ENCODE measurements at places on chromosomes 1 and 21.

DNA sequence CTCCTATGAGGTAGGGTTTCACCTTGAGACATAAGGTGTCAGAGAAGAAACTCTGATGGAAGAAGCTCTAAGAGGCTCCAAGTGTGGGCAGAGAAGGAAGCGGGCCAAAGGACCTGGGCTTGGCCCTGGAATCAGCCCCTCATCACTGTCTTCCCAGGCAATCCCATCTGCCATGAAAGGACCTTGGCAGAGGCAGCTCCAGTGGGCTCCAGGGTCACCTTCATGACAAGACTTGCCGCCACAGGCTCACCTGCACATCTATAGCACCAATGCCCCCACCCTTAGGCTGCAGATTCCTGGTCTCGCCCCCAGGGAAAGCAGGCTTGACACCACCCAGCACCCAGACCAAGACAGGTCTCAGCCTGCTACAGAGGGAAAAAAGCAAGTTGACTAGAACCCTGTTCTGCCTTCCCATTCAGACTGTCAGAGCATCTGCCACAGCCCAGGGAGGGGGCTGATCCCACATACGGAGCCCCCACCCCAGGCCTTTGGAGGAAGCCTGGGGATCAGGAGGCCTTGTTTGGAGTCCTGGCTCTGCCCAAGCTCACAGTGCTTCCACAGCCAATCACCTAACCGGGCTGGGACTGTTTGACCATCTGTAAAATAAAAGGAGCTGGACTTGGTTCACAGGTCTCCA, 490 bp upstream of the FAM110D start:
- no peak for DNase-seq

GRCh38 chr1:244239261-244239770, 188.2 kb downstream of the ZBTB18 start:
- peak; percentile 78 for DNase-seq

DNA sequence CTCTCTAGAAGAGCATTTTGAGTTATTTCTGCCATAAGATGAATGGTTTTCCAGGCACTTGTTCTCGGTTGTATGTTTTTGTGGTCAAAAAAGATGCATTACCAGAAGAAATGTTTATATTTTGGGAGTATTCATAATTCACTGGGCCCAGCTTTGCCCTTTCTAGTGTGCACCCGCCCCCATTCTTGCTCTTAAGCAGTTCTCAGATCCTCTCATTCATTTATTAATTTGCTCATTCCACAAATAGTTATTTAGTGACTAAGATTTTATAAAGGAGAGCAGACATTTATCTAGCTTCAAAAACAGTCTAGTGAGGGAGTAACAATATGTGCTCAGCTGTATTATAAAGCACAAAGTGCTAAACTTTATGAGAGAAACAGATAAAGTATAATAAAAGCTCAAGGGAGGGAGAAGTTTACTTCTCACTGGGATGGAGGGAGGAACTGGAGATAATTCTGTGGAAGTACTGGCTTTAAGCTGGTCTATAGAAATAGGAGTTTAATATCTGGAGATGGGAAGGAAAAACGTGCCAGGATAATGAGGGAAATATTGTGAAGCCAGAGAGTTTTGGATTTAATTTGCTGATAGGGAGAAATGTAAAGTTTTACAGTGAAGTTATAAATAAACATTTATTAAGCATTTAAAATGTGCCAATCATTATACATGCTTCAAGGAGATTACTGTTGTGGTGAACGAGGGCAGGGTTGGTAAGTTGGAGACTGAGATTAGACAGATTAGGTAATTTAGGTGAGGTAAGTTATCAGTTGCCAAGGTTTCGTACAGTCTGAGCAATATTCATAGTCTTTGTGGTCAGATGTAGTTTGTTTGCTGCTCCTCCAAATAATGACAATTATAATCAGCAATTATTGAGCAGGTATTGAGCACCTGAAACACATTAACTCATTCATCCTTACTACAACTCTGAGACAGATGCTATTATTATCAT, 9.1 kb upstream of the MACF1 start:
- no peak for DNase-seq

DNA sequence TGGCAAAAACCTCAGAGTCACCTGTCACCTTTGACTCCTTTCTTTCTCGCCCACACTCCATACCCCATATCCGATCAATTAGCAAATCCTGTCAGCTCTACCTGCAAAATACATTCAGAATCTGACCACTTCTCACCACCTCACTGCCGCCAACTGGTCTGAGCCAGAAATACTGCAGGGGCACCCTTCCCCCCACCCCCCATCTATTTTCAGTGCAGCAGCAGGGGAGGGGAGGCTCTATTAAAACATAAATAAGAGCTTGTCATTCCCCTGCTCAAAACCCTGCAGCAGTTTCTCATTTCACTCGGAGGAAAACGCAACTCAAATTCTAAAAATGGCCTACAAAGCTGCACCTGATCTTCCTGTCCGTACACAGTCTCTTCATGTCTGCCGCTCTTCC, 3.9 kb downstream of the PKLR start:
- no peak for DNase-seq

- peak; percentile 68 for DNase-seq
Measured at GRCh38 chr1:9942399-9942938, 722 bp downstream of the LZIC start.

DNA sequence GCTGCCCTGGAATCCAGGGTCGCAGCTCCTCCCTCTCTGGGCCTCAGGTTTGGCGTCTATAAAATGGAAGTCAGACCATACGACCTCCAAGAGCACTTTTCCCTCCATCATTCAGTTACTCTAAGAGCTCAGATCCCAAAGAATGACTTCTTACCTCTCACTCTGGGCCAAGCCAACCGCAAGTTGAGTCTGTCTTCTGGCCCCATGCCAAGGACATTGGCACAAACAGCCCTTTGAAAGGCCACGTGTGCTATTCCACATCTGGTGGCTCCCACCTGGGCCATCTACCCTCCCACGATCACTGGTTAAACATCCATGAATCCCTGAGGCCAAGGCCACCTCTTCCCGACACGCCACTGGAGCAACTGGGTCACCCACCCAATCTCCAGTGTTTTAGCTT, 12.4 kb downstream of the SLC2A7 start:
- peak; percentile 39 for DNase-seq

DNA sequence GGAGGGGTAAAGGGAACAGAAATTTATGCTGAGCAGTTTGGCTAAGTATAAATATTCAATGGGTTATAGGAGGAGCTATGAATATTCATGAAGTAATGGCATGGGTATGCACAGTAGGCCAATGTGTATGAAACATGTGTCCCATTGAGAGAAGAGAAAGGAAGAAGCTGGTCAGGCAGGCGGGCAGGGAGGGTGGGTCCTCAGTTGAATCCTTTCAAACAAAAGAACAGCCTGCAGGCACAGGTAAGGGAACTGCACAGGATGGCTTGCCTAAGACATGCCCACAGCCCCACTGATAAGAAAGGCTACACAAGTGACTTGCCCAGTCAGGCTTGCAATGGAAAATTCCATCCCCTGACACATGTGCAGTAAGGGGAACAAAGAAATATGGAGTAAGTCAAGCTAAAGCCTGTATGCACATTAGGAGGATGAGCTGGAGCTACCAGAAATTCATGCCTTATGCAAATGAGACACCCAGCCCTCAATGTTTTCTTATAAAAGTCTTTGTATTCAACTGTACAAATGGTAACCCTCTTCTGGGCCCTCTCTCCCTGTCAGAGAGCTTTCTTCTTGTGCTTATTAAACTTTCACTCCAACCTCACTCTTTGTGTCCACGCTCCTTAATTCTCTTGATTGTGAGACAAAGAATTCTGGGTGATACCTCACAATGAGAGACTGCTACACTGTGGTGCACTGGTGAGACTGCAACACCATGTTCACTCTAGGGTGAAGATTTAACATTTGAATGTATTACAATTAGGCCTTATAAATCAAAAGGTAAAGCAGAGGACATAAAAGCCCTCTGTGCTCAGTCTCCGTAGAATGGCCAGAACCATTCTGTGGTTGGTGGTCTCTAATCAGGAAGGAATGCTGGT, 96.5 kb downstream of the ATP1B1 start:
- DNase-seq: no peak

DNA sequence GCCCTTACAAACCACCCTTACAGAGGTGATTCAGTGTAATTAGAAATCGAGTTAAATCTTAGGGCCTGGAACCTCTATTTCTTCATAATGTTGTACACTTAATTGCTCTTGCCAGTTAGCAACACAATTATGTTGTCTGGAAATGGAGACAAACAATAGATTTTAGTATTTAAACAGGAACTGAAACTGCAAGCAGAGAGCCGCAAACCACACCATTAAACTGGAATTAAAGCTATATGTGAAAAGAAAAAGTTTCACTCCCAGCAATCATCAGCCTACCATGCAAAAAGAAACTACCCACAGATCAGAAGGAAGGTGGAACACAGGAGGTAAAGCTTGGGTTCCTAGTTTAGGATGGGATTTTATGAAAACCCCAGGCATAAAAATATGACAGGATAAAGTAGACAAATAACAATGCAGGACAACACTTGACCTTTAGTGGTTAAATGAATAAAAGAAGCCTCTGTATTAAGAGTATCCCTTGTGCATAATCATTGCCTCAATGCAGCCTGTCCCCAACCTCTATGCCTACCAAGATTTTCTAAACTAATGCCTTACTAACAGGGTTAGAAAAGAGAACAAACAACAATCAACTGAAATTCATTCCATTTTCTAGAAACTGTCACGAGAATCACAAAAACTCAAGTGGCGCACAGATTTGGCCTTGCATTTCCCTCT, 304.3 kb upstream of the ESRRG start:
- DNase-seq: no peak

GRCh38 chr21:46037331-46038325, 56.1 kb downstream of the COL6A1 start:
- DNase-seq: no peak

DNA sequence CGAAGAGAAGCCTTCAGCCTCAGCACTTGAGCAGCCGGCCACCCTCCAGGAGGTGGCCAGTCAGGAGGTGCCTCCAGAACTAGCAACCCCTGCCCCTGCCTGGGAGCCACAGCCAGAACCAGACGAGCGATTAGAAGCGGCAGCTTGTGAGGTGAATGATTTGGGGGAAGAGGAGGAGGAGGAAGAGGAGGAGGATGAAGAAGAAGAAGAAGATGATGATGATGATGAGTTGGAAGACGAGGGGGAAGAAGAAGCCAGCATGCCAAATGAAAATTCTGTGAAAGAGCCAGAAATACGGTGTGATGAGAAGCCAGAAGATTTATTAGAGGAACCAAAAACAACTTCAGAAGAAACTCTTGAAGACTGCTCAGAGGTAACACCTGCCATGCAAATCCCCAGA, 78.4 kb downstream of the PRDM2 start:
- no peak for DNase-seq

DNA sequence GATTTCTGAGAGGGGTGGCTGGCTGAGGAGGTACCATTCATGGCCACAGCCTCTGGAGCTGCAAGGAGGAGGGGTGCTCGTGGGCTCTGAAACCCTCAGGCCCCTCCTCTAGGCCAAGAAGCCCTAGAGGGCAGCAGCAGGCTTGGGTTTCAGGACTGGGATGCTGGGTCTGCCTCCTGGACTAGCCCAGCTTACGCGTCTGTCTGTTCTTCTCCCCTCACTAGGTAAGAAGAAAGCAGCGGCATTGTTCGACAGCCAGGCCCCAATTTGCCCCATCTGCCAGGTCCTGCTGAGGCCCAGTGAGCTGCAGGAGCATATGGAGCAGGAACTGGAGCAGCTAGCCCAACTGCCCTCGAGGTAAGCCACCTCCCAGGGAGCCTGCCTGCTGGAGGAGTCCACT, 60.3 kb downstream of the TMEM53 start:
- no peak for DNase-seq

- peak; percentile 32 for DNase-seq
Measured at GRCh38 chr1:182054698-182055326, 6.7 kb downstream of the ZNF648 start.

DNA sequence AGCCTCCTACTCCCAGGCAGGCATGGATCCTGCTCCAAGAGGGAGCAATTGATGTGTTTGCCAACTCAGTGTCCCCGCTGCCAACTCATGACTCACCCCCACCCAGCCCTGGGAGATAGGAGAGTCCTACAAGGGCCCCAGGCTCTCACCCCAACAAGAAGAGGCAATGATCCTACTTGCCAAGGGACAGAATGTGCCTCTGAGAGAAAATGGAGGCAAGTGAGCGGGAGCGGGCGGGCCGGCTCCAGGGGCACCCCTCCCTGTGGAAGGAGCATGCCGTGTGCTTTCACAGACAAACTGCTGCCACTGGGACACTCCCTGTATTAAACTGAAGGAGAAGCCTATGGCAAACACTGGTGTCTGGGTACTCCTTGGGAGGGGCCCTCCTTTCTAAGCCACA, 16.7 kb downstream of the PKP1 start:
- DNase-seq: no peak

DNA sequence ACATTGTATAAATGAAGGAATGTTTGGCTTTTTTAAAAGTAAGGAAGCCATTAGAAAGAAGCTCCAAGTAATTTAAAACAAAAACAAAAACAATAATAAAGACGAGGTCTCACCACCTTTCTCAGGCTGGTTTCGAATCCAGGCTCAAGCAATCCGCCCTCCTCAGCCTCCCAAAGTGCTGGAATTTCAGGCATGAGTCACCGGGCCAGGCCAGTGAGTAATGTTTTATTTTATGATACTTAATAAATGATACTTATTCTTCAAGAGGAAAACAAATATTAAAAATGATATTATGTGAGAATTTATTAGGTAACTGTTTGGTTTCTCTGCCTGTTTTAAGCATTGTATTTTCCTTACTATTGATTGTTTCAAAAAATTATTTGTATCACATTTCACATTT, 201.4 kb upstream of the BRINP3 start:
- no peak for DNase-seq

DNA sequence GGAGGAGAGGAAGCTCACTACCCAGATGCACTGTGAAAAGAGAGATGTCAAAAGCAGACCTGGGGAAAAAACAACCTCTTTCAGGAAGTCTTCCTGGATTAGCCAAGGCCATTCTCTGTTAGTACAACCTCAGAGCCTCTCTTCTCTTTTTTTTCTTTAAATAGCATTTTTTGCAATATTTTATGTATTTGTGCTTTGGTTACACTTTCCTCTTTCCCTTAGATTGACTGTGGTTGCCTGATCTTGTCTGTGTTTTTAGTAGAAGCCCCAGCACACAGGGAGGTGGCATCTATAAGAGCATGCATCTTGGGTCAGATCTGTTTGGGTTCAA, 18.8 kb downstream of the SLC26A9 start:
- DNase-seq: no peak

GRCh38 chr1:203097001-203097400, 11.2 kb upstream of the MYOG start:
- no peak for DNase-seq

DNA sequence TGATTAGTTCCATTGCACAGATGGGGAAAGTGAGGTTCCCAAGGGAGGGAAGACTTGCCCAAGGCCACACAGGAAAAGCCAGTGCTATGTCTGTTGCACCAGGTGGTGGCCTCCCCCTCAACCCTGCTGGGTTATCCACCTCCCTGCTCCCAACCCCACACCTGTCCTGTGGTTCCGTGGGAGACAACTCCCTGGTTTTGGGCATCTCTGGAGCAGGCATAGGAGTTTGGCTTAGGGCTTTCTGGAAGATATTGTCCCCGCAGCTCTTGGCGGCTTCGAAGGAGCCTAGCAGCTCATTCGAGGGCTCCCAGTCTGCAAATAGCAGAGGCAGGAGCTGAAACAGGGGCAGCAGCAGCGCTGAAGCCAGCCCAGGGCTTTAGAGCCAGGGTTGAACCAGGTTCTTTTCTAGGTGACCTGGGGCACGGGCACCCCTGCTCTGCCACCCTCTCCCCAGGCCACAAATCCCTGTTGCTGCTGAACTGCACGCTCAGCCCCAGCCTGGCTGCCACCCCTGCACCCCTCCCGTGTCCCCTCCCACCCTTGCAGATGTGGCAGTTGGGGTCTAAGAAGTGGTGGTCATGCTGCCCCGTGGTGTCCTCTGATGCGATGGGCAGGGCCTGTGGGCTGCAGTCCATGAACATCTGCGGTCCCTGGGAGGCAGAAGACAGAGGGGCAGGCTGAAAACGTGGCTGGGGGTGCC, 22.1 kb downstream of the SPOCD1 start:
- no peak for DNase-seq

GRCh38 chr1:25484096-25484495, 53.4 kb downstream of the MACO1 start:
- no peak for DNase-seq

All from NCI-H2171 treated with DMSO at 0.1 percent for 48 hours (cell line).